ENCODE measurements at places on chromosomes 16 and 17.

DNA sequence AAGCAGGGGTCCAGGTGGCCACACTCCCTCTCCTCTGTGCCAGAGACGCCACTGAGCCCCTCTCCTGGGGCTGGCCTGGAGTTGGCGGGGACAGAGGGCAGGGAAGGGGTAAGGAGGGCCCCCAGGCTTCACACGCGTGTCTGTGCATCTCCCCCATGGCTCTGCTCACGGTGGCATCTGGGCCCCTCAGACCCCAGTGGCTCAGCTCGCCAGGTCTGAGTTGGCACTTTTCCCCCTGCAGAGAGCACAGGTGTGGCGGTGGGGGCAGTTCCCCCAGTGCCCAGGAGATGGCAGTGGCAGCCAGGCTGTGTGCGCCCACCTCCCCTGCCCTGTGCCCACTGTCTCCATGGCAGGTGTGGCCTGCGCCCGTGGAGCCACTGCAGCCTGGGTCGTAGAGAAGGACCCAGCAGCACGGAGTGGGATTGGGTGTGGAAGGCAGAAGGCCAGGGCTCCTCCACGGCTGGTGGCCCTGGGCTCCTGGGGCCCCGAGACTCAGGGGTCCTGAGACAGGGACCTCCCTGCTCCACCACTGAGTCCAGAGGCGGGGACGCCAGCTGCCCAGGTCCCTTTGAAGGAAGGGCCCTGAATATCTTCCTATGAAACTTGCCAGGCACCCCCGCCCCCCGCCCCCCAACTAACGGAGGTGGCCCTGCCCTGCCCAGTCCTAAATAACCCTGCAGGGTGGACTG, 4.3 kb upstream of the APRT start:
- DNase-seq = no peak

GRCh38 chr17:66378296-66378695, 75.9 kb downstream of the PRKCA start:
- DNase-seq = no peak

- no peak for DNase-seq
Observed at GRCh38 chr16:2450535-2450934, 9.4 kb upstream of the TEDC2 start.

DNA sequence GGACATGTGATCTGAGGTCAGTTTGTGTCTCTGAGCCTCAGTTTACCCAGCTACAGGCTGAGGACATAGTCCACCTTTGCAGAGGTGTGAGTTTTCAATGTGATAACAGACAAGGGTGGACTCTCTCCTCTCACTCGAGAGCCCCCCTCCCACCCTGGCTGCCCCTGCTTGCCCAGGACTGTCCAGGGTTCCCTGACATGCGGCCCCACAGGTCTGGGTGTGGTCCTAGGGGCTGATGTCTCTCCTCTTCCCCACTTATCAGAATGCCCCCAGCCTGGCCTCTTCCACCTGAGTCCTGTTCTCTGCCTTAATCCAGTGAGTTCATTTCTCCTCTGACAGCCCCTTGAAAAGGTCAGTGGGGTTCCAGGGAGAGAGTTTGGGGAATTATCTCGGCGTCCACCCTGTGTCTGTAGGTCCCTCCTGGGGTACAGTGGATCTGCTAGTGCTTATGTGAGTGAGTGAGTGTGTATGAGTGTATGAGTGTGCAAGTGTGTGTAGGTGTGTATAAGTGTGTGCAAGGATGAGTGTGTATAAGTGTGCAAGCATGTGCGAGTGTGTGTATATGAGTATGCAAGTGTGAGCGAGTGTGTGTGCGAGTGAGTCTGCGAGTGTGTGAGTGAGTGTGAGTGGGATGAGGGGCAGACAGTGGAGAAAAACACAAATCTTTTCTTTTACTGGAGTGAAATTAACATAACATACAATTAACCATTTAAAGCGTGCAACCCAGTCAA, 175.0 kb downstream of the IRF8 start:
- DNase-seq = no peak

DNA sequence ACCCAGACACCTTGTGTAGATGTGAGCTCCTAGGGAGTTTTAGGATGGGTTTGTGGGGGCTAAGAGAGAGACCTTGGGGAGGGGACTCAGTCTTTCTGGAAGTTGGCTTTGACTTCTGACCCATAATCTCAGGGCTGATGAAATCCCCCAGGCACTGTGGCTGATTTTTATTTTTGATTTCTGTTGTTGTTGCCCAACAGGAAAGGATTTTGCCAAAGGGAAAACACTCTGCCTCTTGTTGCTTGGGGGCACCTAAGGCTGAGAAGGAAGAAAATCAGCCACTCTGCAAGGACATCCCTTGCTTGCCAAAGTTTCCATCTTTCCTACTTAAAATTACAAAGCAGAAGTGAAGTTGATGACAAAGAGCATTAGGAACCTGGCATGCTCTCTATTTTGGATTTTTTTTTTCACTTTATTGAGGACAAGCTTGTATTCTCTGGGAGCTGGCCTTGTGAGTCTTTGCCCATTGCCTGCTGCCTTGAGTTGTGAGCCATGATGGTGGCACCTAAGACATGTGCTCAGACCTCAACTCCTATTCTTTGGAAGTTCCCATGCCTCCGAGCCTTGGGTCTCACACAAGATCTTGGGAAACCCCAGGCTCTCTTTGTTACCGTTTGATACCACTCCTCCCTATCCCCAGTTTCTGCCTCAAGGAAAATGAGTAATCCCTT, 3.2 kb upstream of the C1QTNF1 start:
- DNase-seq = no peak

GRCh38 chr17:12545877-12546513, 119.7 kb upstream of the MYOCD start:
- DNase-seq = no peak

DNA sequence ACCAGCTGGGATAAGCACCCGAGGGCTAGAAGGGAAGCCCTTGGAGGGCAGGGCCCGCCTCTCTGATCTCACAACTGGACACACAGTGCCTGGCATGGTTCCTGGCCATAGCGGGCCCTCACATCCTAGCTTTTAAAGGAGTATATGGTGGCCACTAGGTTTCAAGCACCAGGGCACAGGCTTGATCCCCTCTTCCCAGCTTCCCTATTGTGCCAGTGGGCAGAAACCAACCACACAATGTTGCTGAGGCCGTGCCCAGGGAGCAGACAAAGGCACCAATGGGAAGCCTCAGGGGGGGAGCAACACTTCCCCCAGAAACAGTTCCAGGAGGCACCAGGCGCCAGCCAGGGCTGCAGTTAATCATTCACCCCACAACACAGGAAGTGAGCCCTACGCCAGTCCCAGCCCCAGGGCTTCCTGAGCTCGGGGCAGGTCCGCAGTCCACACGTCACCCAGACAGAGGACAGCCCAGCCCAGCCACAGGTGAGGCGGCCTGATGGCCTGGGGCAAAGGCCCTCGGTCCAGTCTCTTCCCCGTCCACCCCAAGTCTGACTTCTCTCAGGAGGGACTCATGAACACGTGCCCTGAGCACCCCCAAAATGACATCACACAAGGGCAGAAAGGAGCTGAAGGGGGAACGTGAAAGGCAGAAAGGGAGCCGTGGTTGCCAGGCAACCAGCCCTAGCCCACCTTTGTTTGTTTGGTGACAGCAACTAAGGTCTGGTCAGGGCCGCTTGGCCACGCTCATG, 12.8 kb downstream of the SMIM5 start:
- no peak for DNase-seq

- DNase-seq = no peak
Observed at GRCh38 chr16:49986351-49987124, 38.5 kb upstream of the CNEP1R1 start.

DNA sequence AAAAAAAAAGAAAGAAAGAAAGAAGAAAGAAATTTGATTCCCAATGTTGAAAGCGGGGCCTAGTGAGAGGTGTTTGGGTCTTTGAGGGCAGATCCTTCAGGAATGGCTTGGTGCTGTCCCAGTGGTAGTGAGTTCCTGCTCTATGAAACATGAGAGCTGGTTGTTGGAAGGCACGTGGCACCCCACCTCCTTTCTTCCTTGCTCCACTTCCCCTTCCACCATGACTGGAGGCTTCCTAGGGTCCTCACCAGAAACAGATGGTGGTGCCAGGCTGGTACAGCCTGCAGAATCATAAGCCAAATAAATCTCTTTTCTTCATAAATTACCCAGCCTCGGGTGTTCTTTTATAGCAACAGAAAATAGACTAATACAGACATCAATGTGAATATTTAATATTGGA, 147.3 kb upstream of the KCNJ18 start:
- DNase-seq = no peak

GRCh38 chr17:50830352-50830751, 5.0 kb upstream of the WFIKKN2 start:
- no peak for DNase-seq

DNA sequence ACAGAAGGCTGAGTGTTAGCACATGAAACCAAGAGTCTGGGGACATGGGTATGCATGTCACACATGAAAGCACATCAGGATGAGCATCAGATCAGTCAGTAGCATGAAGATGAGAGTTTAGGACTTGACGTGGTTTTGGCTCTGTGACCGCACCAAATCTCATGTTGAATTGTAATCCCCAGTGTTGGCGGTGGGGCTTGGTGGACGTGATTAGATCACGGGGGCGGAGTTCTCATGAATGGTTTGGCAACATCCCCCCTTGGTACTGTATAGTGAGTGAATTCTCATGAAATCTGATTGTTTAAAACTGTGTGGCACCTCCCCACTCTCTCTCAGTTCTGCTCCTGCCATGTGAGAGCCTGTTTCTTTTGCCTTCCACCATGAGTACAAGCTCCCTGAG, 46.4 kb downstream of the CNGB1 start:
- no peak for DNase-seq

GRCh38 chr16:70665806-70666735, 19.7 kb downstream of the IL34 start:
- no peak for DNase-seq

DNA sequence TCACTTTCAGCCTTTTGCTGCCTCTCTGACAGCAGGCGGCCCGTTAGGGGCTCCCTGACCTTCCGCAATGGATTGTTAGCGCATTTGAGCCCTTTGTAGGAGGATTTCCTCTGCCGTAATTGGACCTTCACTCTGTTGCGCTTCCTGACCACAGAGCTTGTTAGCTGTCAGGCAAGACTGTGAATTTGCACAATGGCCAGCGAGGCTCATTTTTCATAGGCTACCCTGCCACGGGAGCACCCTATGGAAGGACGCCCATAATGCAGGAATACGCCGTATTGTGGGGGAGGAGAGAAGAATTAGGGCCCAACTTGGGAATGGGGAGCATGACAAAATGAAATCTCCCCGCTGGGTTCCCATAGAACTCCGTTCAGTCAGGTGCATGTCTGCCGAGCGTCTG, 205.2 kb upstream of the NLRP1 start:
- no peak for DNase-seq

DNA sequence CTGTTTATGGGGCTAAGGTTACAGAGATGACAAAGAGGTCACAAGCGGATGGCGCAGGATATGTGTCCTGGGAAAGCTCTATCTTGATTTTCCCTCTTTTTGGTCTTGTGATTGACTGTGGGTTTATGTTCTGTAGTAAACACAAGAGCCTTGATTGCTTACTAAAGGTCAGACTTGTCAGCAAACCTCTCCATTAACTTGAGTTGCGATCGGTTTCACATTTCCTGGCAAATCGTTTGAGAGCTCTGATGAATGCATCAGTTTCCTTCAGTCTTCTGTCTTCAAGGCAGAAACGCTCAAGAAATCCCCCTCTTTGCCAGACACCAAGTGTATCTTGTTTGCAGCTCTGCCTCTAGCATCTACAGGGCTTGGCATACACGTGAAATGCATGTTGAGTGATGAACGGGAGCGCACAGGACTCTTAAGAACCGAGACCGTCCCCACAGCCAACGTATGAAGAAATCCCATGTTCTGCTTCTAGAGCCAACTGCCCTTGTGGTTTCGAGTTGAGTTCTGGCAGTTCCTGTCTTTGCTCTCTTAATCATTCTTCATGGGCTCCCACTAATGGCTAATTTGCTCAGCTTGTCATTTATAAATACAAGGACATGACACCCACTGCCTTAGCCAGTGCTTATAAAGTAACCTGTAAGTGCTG, 143.3 kb downstream of the PITPNC1 start:
- DNase-seq = no peak

- DNase-seq = no peak
Observed at GRCh38 chr16:85657267-85657650, 31.5 kb downstream of the GINS2 start.

GRCh38 chr16:2912330-2913199, 834 bp downstream of the FLYWCH1 start:
- DNase-seq = no peak

- no peak for DNase-seq
Observed at GRCh38 chr17:83186226-83186625, 106.8 kb downstream of the METRNL start.

- DNase-seq = no peak
Observed at GRCh38 chr16:30753596-30753995, 5.4 kb downstream of the PHKG2 start.

DNA sequence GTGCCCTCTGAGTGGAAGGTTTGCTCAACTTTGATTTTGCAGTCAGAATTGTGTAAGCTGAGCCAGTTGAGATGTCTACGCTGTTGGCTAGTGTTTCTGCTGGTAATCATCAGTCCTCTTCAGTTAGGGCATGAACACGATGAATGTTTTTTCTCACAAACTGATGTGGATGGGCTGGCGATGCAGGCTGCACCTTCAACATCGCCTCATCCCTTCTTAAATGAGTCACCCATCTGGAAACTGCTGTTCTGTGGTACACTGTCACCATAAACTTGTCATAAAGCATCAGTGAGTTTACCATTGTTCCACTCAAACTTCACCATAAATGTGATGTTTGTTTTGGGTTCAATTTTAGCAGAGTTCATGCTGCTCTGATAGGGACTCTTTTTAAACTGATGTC, 8.4 kb downstream of the C16orf95 start:
- DNase-seq = no peak

DNA sequence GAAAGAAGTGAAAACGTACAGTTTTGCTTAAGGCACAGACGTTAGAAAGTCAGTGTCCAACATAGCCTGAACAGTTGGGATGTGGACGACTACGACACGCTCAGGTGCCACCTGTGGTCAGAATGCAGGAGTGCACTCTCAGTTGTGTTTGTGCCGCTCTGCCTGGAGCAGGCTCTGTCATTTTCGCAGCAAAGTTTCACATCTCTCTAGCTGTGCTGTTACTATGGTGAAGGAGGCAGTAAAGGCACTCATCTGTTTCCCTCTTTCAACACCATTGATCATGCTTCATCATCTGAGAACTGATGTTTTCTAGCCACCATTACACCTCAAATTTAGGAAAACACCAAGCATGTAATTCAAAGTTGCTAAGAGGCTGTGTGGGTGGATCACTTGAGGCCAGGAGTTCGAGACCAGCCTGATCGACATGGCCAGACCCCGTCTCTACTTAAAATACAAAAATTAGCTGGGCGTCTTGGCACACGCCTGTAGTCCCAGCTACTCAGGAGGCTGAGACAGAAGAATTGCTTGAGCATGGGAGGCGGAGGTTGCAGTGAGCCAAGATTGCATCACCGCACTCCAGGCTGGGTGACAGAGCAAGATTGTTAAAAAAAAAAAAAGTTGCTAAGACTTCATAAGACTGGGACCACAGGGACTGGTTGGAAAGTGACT, 44.9 kb upstream of the DNAJA2 start:
- DNase-seq = no peak

DNA sequence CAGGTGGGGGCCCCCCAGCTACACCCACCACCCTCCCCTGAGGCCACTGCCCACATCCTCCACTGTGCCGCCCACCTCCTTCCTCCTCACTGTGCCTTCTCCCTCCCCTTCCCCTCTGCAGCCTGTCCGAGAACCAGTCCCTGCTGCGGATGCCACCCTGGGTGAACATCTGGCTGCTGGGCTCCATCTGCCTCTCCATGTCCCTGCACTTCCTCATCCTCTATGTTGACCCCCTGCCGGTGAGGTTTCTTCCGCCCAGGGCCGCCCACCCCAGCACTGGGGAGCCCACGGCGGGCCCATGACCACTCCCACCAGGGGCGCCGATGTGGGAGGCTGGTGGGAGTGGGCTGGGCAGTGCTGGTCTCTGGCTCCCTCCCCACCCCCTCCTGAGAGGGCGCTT, 22.1 kb downstream of the RABEP2 start:
- no peak for DNase-seq

GRCh38 chr16:709566-710499, 4.2 kb upstream of the FBXL16 start:
- no peak for DNase-seq
